Gastroesophageal sphincter (tissue), 4 donors: ENCODE measurements at places on chromosomes 12 and 14. TPM values are rescaled to one million over a fixed set of nuclear protein-coding genes. Genes with fewer than 3 reads are reported as not detected.

Gene NPFF
- total RNA-seq: not detected

Gene ALDH1L2
- 7.3 TPM for total RNA-seq

Gene BCL11B
- 1.1 TPM for total RNA-seq

Gene ADAM20
- 0.73 TPM for total RNA-seq

Gene CLEC9A
- total RNA-seq: not detected

Gene CD69
- 0.92 TPM for total RNA-seq

GRCh38 chr12:91819132-91819447 is 326.6 kb downstream of the BTG1 start:
- H3K27me3 ChIP-seq: no peaks in the 10 kb centered on the region
- no peaks in the 10 kb centered on the region for H3K36me3 ChIP-seq
- no peak overlapping the region for H3K4me3 ChIP-seq
- no peak overlapping the region for H3K27ac ChIP-seq

- no peaks in the 10 kb centered on the region for H3K36me3 ChIP-seq
- no peak overlapping the region for H3K4me3 ChIP-seq
- H3K27ac ChIP-seq: no peak overlapping the region
- no peak for ATAC-seq
Measured at GRCh38 chr12:89260841-89261637, 91.3 kb downstream of the DUSP6 start.

DNA sequence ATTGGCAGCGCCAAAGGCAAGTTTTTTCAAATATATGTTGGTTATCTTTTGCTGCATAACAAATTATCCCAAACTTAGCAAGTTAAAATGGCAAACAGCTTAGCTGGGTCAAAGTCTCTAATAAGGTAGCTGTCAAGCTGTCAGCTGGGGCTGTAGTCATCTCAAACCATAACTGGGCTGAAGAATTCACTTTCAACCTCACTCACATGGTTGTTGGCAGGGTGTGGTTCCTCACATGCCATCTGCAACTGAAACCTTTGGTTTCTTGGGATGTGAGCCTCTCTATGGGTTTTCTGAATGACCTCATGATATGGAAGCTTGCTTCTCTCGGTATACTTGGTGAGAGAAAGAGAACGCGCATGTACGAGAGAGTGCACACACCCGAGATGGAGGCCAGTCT is 125.4 kb downstream of the LRIG3 start:
- ATAC-seq: no peak
- no peaks in the 10 kb centered on the region for H3K36me3 ChIP-seq
- H3K4me1 ChIP-seq: no peaks in the 10 kb centered on the region
- no peaks in the 10 kb centered on the region for H3K27me3 ChIP-seq

DNA sequence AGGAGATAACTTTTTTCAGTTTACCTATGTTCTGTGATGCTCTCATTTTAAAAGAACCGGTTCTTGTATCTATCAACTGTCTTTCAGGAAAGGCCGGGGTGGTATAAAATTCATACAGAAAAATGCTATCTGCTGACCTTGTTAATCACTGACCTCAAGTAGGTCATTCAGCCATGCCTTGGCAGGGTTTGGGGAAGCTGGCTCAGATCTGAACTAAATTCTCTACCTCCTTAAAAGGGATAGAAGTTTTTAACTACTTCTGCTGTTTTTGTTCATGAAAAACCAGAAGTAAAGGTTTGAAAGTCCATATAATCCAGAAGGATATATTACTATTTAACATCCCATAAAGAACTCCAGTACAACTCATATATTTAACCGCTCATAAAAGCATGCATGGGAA is 10.1 kb downstream of the MYRFL start:
- no peak for ATAC-seq
- no peak overlapping the region for H3K27ac ChIP-seq
- no peaks in the 10 kb centered on the region for H3K36me3 ChIP-seq
- no peaks in the 10 kb centered on the region for H3K27me3 ChIP-seq

- ATAC-seq: no peak
- no peak overlapping the region for H3K4me3 ChIP-seq
- no peaks in the 10 kb centered on the region for H3K4me1 ChIP-seq
- H3K36me3 ChIP-seq: no peaks in the 10 kb centered on the region
Measured at GRCh38 chr14:30445852-30446251, 113.1 kb upstream of the G2E3 start.

DNA sequence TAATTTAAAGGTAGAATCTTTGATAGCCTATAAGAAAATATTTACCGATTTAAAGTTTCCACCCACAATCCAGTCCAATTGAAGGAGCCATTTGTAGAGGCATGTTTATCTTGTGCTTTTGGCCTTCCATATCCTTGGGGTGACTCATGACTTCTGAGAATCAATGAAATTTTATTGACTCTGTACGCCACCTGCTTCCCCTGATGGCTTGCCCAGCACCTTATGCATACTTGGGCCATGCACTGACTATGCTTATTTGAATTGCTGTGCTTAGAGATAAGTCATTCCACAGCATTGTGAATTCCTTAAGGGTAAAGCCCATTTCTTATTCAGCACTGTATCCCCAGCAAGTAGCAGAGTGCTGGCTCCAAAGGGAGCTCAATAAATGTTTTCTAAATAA is 954.8 kb upstream of the SEL1L start:
- no peaks in the 10 kb centered on the region for H3K36me3 ChIP-seq
- H3K27ac ChIP-seq: no peak overlapping the region

DNA sequence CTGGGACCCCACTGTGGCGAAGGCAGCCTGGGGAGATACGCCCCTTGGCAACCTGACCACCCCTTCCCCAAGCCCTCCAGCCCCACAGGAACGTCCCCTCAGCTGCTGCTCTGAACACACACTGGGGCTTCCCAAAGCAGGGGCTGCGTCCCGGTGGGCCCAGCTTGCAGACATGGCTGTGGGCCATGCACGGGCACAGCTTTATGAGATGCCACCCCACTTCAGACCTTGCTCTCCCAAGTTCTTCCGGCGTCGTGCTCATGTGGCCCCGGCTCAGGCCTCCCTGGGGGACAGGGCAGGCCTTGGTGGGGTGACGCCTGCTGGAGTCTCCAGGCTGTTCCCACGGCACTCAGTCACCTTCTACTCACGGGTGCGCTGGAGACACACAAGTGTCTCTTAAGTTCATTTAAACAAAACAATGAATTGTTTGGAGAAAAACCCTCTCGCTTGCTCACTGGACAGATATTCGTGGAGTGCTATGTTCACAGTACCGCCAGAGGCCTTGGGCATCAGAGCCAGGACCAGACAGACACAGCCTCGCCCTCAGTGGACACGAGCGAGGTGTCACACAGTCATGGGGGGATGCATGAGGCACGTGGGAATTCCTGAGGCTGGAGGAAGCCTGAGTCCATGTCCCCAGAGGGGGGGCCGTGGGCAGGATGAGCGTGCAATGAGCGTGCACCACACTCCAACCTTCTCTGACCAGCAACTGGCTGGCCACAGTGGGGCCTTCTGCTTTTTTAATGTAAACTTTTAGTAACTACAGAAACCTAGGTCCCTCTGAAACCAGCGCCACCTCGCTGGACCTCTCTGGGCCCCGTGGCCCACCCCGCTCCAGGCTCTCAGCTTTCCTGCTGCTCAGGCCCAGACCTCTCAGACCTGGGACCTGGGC is 4.3 kb downstream of the GALNT9 start:
- peaks cover 52% of the 10 kb centered on the region for H3K4me1 ChIP-seq
- no peaks in the 10 kb centered on the region for H3K36me3 ChIP-seq
- H3K4me3 ChIP-seq: no peak overlapping the region
- no peak overlapping the region for H3K27ac ChIP-seq
- no peak for ATAC-seq
- H3K27me3 ChIP-seq: peaks cover 96% of the 10 kb centered on the region

DNA sequence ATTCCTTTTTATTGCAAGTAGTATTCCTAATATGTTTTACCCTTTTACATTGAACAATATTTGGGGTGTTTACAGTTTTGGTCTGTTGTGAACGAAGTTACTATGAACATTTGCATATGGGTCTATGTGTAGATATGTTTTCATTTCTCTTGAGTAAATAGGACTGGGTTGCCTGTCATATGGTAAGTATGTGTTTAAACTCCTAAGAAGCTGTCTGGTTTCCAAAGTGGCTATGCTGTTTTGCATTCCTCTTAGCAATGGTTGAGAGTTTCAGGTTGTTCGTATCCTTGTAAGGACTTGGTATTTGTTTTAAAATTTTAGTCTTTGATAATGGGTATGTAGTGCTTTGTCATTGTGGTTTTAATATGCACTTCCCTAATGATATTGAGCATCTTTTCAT is 6.3 kb downstream of the METAP2 start:
- H3K27me3 ChIP-seq: no peaks in the 10 kb centered on the region
- H3K27ac ChIP-seq: peak overlapping the region; percentile 24
- peaks cover 82% of the 10 kb centered on the region for H3K4me1 ChIP-seq
- ATAC-seq: no peak

DNA sequence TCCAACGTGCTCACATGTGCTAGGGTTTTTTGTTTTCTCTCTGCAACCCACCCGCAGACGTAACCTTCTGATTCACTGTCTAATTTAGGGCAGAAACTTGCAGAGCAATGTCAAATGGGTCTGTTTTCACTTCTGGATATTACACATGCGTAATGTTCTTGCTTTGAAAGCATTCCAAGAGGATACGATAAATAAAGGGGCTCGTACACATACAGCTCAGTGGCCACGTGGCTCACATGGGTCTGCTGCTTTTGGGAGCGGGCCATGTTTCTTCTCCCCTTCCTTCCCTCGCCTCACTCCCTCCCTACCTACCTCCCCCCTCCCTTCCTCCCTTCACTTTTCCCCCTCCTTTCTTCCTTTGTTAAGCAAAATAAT is 23.4 kb downstream of the CACNA1C start:
- peak overlapping the region; percentile 82 for H3K27ac ChIP-seq
- peak overlapping the region; percentile 16 for H3K4me3 ChIP-seq
- no peaks in the 10 kb centered on the region for H3K27me3 ChIP-seq
- peaks cover 13% of the 10 kb centered on the region for H3K4me1 ChIP-seq
- no peak for ATAC-seq

DNA sequence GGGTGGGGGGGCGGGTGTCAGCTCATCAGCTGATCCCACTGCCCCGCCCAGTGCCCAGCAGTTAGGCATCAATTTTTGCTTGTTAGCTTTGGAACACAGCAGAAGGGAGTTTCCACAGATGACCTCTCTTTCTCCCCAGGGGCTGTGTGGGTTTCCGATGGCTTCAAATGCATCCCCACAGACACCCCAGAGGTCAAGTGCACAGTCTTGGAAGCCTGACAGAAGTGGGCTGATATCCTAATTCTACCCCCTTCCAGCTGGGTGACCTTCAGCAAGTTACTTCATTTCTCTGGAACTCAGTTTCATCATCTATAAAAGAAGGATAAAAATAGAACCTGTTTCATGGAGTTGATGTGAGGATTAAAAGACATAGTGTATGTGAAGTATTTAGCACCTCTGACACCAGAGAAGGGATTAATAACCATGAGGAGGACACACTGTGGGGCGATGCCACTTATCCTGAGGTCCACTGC is 22.0 kb downstream of the TTC9 start:
- H3K27me3 ChIP-seq: no peaks in the 10 kb centered on the region
- H3K4me1 ChIP-seq: no peaks in the 10 kb centered on the region
- no peak overlapping the region for H3K4me3 ChIP-seq
- no peak overlapping the region for H3K27ac ChIP-seq

GRCh38 chr12:10249690-10250455 is 37.2 kb downstream of the GABARAPL1 start:
- H3K4me3 ChIP-seq: no peak overlapping the region
- ATAC-seq: no peak
- H3K36me3 ChIP-seq: no peaks in the 10 kb centered on the region
